Gastroesophageal sphincter (tissue), 4 donors: ENCODE measurements at places on chromosomes 5 and 9.

DNA sequence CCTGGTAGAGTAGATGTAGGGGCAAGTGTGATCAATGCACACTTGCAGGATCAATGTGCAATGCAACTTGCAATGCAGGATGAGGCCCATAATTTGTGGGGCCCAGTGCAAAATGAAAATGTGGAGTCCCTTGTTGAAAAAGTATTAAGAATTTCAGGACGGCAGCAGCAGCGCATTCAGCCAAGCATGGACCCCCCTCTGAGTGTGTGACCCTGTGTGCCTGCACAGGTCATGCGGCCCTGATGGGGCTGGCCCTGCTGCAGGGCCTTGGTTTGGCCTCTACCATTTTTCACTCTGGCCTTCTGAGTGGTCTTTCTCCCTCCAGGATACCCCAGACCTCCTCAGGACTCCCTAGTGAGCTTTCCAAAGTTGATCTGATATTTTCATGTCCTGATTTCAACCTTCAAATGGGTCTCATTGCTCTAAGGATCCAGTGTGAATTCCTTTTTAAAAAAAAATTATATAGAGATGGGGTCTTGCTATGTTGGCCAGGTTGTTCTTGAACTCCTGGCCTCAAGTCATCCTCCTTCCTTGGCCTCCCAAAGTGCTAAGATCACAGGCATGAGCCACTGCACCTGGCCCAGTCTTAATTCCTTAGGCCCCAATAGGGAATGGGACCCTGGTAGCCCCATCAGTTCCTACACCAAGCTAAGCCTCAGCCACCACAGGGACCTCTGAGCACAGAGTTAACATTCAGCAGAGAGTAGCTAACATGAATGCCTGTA, 4.3 kb downstream of the ERGIC1 start:
- no peak for ATAC-seq

DNA sequence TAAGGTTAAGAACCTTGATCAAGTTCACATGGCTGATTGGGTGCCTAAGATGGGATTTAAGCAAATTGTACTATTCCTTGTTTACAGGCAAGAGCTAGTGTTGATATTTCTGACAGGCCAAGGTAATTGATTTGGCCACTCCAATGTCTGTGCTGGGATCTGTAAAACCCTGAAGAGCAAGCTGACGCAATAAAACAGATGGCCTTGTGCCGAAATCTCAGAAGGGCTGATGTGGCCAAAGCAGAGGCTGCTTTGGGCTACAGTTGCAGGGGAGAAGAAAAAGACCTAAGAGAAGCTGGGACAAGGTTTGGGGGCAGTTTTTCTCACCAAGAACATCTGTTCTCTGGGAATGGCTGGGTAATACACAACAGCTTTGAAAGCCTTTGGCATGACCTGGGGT, 463.2 kb upstream of the ZNF608 start:
- ATAC-seq = no peak

- no peak for ATAC-seq
Observed at GRCh38 chr9:135440620-135441019, 39.0 kb upstream of the PPP1R26 start.

GRCh38 chr9:36364577-36364976, 35.5 kb downstream of the RNF38 start:
- ATAC-seq = no peak

- ATAC-seq = no peak
Observed at GRCh38 chr5:15447209-15447608, 52.8 kb upstream of the FBXL7 start.

DNA sequence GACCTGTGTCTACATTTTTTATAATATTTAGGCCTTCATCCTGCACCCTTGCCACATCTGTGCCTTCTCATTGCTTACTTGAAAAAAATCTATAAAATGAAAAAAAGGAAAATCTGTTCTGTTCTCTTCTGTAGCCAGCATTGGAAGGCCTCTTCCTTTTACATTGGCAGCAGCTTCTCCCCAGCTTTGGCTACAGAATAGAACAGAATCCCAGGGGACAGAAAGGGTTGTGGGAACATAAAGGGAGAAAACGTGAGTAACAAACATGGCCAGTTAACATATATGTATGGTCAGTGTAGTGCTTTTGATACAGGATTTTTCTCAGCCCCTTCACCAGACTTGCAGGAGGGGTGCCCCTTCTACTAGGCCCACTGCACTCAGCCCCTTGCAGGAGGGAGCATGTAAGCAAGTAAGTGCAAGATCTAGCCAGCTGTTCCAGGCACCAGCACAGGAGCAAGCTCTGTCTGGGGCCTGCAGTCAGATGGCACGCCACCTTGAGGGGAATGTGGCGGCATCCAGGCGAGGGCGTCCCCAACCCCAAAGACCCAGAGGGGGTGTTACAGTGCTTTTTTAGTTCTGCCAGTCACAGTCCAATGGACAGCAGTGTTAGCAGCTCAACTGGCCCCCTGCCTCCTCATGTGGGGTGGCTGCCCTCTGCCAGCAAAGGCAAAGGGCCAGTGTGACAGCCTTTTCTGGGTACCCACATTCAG, 330.5 kb upstream of the ZNF462 start:
- ATAC-seq = no peak

DNA sequence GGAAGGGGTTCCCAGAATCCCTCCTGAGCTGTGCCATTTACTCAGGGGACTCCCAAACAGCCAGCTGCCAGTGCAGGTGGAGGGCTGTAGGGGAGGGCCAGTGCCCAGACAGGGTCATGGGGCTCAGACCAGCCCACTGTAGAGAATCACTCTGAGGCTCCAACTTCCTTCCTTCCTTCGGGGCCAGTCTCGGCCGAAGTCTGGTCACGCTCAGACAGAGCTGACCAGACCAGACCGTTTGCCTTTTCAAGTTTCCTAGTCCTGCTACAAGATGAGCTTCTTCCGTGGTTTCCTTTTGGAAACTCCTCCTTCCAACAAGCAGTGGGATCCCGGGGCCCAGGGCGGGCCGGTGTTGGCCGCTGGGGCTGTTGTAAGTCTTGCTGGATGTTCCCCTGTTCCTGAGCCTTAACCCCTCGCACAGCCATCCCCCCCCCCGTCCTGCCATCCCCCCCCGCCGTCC, 52.6 kb downstream of the SAR1B start:
- ATAC-seq = no peak

- ATAC-seq = no peak
Observed at GRCh38 chr5:51227963-51228470, 155.2 kb upstream of the ISL1 start.

DNA sequence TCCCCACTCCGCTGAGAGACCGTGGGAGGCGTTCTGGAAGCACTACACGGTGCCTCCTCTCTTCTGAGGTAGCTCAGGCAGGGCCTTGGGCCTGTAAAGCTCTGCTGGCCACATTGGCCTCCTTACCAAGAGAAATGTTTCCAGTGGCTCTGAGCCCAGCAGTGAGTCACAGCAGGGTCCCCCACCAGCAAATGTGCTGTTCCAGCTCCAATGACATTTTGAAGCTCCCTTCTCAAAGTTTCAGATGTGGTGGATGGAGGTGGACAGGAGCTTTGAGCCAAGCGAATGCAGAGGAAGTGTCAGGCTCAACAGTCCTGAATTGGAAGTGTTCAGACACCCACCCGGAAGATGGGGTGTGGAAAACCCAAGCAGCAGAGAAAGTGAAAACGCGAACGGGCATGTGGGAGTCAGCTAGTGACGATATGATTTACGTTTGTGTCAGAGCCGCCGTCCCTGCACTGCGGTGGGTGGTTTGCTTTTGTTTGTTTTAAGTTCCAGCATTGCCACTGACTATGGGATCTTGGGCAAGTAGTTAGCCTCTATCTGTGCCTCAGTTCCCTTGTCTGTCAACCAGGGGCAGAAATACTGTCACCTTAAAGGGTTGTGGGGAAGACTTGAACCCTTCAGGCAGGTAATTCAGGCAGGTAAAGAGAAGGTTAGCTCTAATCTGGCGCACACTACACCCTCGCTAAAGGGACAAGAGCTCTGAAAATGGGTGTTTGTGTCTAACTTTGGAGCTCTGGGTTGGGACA, 38.2 kb downstream of the C5orf15 start:
- no peak for ATAC-seq

DNA sequence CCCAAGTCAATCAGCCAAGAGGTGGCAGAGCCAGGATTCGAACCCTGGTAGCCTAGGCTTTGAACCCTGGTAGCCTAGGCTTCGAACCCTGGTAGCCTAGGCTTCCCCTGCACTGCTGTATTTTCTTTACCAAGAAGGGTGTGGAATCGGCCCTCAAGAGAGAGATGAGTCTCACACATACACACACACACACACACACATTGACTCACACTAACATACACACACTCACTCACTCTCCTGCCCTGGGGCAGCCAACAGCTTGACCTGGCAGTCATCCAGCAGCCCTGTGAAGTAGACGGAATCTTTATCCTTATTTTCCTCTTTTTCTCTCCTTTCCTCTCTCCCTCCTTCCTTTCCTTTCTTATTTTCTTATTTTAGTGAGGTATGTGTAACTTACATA, 55.4 kb upstream of the RPL26L1 start:
- ATAC-seq = no peak

DNA sequence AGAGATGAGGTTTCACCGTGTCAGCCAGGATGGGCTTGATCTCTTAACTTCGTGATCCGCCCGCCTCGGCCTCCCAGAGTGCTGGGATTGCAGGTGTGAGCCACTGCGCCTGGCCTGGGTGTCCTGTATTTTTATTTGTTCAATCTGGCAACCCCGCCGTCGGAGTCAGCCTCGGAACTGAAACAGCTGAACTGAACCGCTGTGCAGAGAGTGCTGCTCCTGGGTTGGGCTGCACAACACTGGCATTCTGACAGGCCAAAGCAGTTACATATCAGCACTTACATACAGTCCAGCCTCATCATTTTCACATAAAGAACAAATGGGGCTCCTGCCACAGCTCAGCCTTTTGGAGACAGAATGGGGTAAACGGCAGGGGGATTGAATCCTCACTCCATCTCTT, 185.6 kb downstream of the C9orf50 start:
- ATAC-seq = no peak

- ATAC-seq = no peak
Observed at GRCh38 chr9:103431809-103432208, 436.7 kb downstream of the CYLC2 start.
